ENCODE measurements at places on chromosomes 3 and 15.

- DNase-seq = no peak
Measured at GRCh38 chr3:28467414-28467813, 118.8 kb upstream of the AZI2 start.

- no peak for DNase-seq
Measured at GRCh38 chr15:99315636-99316035, 64.4 kb downstream of the LRRC28 start.

DNA sequence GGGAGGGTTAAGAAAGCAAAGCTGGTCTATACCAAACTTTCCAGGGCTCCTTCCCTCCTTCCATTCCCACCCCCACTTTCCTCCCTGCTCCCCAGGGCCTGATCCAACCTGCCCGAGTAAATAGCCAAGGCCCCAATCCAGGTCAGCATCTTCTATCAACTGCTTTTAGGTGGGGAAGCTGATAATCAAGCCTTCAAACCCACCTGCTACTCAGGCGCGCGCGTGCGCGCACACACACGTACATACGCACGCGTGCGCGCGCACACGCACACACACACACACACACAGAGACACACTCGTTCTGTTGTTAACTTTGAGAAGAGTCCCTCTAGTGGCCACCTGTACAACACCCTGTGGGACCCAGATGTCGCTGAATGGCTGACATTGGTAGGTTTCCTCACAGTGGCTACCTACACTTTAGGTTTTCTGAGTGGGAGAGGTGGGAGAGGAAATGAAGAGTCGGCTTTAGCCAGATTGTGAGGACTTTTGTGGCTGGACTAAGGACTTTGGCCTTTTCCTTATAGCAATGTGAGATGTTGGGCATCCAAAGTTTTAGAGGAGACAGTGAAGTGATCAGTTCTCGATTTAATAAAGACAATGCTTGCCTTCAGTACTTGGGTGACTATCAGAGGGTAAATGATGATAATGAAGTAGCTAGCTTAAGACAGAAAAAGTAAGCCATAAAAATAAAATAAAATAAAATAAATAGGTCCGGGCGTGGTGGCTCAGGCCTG lies 179.9 kb upstream of the C2CD4B start:
- DNase-seq = peak; percentile 78

GRCh38 chr3:14494279-14494972 lies 45.7 kb downstream of the GRIP2 start:
- no peak for DNase-seq

GRCh38 chr3:43071313-43071893 lies 34.5 kb downstream of the POMGNT2 start:
- no peak for DNase-seq

- DNase-seq = no peak
Measured at GRCh38 chr15:56342653-56343052, 22.6 kb upstream of the TEX9 start.

- DNase-seq = no peak
Measured at GRCh38 chr3:195040773-195041520, 230.0 kb downstream of the XXYLT1 start.

DNA sequence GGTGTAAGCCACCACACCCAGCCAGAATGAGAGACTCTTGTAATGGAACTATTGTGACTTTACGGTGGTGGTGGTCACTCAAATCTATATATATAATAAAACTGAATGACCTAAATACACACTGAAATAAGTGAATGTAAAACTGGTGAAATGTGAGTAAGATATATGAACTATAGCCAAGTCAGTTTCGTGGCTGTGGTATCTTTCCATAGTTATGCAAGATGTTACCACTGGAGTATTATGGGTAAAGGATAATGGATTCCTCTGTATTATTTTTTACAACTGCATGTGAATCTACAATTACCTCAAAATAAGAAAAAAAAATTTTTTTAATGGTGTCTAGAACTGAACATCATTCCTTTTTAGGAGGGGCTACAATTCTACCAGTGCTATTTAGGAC lies 21.9 kb downstream of the PIK3CB start:
- no peak for DNase-seq

DNA sequence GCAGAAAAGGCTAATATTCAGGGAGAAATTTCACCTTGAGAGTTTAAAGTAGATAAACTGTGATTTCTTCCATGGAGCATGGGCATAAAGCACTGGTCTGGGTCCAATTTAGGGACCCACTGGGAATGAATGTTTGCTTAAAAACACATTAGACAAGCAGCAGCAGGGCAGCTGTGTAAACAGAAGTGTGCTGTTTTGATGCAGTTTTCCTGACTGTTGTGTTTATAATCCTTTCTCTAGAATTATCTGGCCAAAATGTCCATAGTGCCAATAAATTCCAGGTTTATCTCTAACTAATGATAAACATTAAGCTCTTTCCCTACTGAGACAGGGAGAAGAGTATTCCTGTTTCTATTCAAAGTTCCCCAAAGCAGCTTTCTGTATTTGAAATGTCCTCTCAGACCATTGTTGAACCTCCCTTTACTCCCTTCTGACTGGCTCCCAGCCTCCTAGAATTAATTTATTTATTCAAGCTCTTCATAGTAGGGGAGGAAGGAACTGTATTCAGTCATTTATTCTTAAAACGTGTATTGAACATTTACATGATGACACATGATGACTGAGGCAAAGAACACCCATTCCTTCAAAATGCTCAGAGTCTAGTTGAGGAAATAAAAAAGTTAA lies 7.0 kb upstream of the TM4SF18 start:
- DNase-seq = peak; percentile 65

- no peak for DNase-seq
Measured at GRCh38 chr15:91400481-91400880, 300.4 kb downstream of the SV2B start.

DNA sequence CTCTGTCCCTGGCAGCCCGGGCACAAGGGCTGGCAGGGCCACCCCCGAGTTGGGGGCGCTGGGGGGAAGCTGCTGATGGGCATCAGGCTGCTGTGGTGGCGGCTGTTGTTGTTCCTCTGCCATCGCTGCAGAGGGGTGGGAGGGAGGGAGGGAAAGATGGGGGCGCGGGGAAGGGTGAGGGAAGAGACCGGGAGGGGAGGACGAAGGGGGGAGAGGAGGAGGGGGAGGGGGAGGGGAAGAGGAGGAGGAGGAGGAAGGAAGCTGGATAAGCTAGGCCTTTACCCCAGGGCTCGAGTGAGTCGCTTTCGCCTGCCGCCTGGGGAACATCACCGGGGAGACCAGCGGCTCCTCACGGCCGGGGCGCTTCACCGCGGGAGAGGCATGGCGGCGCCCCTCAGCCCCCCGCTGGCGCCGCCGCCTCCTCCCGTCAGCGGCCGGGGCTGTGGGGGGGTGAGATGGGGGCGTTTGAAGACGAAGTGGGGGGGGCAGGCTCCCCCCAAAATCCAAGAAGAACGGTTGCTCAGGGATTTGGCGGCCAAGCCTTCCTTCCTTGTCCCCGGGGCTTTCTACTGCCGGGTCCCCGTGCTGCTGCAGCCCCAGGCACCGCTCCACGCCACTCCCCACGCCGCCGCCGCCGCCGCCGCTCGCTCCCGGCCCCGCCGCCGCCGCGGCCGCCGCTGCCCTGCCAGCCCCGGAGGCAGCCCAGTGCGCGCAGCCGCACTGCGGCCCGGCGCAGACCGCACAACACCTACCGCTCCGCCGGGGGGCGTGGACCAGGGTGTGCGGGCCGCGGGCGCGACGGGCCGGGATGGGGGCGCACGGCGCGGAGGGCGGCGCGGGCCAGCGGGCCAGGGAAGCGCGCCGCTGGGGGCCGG lies at the start of gene RFX7:
Gene RFX7 (minus strand): TSS at position 717 of the 875 bp plus-strand sequence. CDS start 594 bp downstream, at position 123.
- peak; percentile 49 for DNase-seq

- no peak for DNase-seq
Measured at GRCh38 chr15:88904257-88904623, 8.9 kb upstream of the HAPLN3 start.

- DNase-seq = no peak
Measured at GRCh38 chr3:102400142-102400541, 34.7 kb upstream of the ZPLD1 start.

GRCh38 chr3:34504775-34505174 lies 706.3 kb downstream of the PDCD6IP start:
- no peak for DNase-seq

GRCh38 chr3:159486580-159486979 lies 502.1 kb upstream of the IL12A start:
- DNase-seq = no peak

GRCh38 chr15:70100474-70101341 lies 3.0 kb upstream of the TLE3 start:
- peak; percentile 91 for DNase-seq
